ENCODE measurements at places on chromosomes 1 and 21.

DNA sequence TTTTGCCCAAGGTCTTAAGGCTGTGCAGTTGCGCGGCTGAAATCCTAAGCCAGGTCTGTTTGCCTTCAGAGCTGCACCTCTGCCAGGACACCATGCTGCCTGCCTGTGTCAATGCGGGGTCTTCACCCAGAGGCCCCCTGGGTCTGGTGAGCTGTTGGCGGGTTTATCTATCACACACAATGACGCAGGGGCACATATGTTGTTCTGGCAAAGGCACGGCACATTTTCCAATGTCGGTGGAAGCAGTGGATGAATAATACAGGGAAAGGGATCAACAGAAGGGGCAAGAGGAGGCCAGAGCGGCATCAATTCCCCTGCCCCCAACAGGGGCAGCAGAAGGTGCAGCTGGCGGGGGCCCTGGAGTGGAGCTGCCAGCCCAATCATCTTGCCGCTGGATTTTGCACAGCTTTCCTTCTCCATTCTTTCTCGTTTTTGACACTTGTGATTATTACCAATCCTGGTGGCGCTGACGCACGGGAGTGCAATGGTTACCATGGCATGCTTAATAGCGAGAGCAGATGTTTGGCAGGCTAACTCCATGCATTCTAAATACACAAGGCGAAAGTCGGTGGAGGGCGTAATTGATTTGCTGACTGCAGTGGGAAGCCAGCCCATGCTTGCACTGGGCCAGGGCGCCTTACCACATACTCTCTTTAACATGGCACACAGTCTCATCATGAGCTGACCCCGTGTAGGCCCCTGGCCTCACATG is 45.8 kb upstream of the CYP2J2 start:
- peak; percentile 43 for DNase-seq

DNA sequence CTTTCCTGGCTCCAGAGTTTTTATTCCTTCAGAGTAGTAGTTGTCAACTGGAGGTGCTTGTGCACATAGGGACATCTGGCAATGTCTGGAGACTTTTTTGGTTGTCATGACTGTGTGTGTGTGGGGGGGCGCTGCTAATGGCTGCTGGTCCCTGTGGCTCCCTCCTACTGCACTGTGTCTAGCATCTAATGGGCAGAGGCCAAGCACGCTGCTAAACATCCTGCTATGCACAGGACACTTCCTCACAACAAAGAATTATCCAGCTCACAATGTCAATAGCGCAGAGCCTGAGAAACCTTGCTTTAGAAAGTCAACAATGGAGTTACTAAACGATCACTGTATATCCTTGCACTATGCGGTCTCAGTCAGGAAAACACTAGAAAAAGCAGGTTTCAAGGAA is 19.7 kb upstream of the HMGB4 start:
- DNase-seq, result no peak

GRCh38 chr1:199489594-199489993 is 537.9 kb upstream of the NR5A2 start:
- DNase-seq, result no peak

GRCh38 chr1:48576565-48576964 is 104.6 kb upstream of the SPATA6 start:
- DNase-seq, result no peak

DNA sequence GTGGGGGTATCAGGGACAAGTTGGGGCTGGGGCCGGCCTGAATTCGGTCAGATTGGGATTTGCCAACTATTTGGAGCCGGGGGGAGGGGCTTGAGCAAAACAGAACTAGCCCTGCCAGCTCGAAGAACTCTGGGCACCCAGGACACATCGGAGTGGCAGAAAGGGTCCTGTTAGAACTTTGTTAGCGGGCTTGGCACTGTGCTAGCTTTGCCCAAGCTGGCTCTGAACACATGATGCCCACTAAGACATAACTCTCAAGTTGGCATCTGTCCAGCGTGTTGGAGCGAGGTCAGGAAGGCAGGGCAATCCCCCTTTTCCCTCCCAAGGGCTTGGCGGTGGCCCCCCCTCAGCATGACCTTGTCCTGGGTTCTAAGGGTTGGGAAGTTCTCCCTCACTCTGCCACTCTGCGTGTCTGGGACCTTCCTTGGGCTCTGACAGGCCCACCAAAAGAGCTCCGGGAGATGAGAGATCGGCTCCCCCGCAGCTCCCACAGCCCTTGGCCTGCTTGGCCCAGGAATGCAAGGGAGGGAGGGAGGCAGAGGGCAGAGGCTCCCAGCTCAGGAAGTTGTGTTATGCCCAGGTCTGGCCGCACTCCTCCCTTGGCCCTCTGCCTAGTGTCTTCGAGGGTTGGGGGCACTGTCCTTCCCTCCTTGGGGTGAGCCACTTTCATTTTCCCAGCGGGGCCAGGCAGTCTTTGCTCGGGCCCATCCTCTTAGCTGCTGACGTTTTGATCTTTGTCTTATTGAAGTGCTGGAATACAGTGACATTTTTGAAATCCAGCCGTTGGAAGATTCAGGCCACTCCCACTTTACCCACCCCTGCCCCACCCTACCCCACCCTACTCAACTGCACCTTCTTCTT is 1.2 kb downstream of the LMNA start:
- DNase-seq, result no peak

DNA sequence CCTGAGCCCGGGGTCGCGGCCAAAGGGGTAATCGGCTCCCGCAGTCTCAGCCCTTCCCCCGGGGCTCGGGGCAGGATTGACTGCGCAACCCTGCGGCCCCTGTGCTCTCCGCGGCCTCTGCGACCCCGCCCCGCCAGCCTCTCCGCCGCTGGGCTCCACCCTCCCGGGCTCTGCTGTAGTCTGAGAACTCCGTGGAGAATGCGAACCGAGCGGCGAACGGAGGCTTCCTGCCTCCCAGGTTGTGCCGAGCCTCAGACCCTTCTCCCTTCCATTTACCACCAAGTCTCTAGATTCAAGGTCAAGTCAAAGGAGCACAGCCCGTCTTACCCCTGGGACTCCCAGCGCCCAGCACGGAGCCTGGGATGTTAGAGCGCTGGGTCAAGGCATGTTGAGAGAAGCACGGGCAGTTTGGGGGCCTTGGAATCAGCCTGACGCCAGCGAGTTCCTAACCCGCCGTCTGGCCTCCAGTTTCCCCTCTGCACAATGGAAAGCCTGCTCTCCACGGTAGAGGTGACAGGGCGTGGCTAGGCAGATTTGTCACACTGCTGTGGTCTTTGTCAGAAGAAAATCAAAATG is 3.0 kb downstream of the ATP2B4 start:
- no peak for DNase-seq

All from NCI-H2081 treated with DMSO at 0.1 percent for 48 hours (cell line).